Activated CD4-positive, alpha-beta T cell treated with anti-CD3 and anti-CD28 coated beads, Interleukin-2, amount 10 ng/mL, durations not matched to agents 24 days and 14 days (primary cell): ENCODE measurements at places on chromosomes 13 and 19.

- no peak for DNase-seq
These were observed 125.0 kb downstream of the VWA8 start for GRCh38 chr13:41835871-41836270.

DNA sequence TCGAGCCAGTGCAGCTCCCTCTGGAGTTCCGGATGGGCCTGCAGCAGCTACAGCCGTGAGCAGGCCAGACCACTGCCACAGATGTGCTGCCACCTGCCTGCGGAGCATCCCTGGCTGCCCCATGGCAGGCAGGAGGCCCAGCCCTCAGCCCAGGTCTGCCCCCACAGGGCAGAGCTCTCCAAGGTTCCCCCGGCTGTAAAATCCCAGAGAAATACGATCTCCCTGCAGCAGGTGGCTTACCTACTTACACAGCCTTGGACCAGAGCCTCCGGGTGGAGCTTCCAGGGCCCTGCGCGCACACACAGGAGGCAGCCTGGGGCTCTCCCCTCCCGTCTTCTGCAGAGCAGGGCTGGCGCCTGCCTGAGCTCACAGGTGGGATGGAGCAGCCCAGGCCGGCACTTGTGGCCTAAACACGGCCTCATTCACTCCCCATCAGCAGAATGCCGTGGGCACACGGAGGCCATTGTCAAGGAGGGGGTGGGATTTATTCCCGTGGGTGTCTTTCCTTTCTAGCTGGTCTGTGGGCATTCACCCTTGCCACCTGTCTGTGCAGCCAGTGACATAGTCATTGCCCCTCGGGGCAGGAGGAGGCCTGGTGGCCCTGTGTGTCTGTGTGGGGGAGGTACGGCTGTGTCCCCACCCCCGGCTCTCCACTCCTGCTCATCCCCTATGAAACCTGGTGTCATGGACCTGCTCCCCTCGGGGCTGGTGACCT is 118.0 kb downstream of the KDM4B start:
- no peak for DNase-seq

- no peak for DNase-seq
These were observed 23.3 kb downstream of the RBM26 start for GRCh38 chr13:79382545-79383275.

GRCh38 chr13:46386392-46387063 is 524 bp downstream of the RUBCNL start:
- DNase-seq = no peak

DNA sequence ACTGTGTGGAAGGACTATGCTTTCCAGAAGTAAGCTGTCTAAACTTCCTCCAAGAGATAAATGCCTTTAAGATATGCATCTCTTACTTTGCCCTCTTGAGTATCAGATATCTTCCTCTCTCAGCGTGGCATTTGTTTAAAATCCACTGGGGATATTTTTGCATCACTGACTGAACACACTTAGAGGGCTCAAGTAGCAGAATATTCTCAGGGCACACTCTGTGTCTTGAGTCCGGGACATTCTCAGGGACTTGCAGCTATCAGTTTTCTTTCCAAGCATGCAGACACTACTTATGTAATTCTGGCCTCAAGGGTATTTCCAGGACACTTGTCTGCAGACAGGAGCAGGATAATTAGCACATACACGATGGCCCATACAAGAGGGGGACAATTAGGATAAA is 84.7 kb downstream of the ERCC5 start:
- no peak for DNase-seq

- DNase-seq = no peak
These were observed 52.2 kb upstream of the CYP4F8 start for GRCh38 chr19:15562861-15563260.

- DNase-seq = no peak
These were observed 21.0 kb upstream of the NDFIP2 start for GRCh38 chr13:79459906-79460305.

GRCh38 chr13:46523972-46524752 is 28.8 kb upstream of the LRCH1 start:
- DNase-seq = no peak

DNA sequence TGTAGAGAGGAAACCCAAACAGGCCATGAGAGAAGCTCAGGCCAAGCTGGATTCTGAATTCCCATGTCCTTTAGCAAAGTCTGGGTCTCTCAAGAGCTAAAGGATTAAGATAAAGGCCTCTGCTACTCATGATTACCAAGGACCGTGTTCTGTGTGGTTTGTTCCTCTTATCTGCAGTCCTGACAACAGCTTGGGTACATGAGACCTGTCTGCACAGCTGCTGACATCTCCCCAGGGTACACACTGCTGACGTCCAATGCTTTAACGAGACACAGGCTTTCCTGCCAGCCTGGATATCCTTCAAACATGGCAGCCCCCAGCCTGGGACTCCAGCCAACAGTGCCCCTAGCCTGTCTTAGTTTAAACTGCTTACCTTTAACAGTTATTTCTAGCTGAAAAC is 211.0 kb downstream of the SLC7A1 start:
- DNase-seq = no peak

- DNase-seq = no peak
These were observed 58.3 kb downstream of the IRS2 start for GRCh38 chr13:109728061-109728460.

DNA sequence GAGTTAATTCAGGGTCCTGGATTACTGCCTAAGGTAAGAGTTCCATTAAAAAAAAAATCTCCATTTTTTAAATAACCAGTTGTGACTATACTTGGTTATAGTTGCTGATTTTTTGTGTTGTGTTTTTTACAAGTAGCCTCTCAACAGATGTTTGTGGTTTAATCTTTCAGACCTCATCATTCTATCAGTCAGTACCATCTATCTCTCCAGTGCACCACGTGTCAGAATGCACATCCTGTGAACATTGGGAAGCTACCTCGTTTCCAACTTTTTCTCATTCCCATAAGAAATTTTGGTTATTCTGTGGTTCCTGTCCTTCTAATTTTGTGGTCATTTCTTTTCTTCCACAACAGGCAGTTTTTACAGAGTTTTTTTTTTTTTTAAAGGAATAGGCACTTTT is 39.2 kb downstream of the WDFY2 start:
- DNase-seq = no peak

DNA sequence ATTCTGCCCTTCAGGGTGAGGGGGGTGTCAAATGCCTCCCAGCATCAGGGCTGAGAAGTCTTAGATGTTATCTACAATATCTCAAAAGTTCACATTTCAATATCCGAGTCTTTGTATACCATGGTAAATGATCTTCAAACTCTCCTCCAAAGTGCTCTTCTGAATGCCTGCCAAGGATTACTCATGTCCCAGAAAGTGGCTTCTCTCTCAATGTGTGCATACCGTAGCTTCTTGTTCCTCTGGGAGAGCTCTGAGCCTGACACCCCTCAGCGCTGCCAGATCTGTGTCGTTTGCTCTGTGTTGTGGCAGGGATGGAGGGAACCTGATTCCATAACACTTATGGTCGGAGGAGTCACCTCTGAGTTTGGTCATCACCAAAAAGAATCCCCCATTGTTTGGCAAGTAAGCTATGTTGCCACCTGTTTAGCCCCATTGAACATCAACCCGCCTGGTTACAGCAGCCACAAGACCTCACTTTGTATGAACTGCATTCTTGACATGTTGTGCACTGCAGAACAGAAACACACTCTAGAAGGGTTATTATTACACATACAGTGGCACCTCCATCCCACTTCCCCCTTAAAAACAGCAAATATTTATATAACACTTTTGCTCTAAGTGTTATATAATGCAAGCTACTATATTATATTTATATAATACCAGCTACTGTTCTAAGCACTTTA is 163.1 kb upstream of the MIR17HG start:
- DNase-seq = no peak

DNA sequence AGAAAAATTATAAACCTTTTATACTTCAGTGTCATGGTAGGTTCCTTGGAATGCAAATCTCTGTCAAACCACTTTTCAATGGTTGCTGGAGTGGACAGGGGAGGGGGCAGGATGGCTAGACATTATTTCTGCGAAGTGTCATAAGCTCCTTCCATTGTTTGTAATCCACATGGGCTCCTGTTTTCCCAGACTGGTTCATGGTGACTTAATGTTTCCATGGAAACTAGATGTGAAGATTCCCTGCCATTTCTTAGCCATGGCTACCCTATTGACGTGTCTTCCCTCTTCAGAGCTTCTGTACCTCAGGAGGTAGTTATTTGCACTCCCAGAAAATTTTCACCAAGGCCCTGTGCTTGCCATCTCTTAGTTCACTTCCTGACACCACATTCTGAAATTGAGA is 95.3 kb downstream of the UFM1 start:
- no peak for DNase-seq

DNA sequence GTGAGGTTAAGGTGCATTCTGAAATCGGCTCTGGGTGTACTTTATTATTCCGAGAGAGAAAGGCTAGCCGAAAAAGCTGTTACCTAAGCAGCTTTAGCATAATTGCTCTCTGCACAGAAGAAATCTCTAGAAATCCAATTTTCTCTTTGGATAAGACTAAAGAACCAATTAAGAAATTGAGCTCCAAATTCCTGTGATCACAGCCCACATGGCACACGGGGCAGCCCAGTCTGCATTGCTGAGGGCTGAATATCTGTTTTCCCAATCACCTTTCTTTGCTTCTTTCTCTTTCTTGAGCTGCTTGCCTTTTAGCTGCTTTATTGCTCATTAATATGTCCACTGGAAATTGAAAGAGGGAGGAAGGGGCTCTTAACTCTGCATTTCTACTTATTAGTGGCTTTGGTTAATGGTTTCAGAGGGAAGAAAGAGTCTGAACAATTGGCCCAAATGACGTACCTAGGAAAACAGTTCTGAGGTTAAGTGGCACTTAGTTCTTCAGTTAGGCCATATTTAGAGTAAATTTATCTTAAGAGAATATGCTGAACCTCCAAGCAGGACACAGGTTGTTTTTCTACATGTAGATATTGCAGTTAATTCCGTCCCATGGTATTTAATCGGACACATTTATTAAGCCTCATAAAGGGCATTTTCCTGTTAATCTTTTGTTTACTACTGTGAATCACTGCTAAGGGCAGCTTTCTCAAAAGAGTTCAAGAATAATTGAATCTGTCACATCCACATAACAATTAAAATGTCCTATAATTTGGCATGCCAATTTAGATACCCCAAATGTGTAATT is 265.7 kb downstream of the ABCC4 start:
- no peak for DNase-seq

DNA sequence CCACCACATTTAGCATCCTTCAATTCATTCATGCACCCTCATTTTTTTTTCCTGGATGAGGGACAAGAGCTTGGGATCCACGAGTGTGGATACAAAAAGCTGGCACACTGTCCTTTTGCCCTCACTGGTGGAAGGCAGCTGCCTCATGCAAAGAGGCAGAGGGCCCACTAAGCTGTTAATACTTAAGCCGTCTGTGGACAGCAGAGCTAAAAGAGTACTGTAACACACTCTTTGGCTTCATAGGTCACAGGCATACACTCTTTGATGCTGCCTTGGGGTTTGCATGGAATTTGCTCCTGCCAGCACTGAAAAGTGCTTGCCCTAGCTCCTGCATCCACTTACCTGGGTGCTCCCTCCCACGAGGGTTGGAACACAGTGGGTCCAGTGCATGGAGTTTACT is 978.4 kb upstream of the SPRY2 start:
- DNase-seq = no peak

GRCh38 chr13:109780845-109781383 is 5.5 kb downstream of the IRS2 start:
- DNase-seq = peak; percentile 55

DNA sequence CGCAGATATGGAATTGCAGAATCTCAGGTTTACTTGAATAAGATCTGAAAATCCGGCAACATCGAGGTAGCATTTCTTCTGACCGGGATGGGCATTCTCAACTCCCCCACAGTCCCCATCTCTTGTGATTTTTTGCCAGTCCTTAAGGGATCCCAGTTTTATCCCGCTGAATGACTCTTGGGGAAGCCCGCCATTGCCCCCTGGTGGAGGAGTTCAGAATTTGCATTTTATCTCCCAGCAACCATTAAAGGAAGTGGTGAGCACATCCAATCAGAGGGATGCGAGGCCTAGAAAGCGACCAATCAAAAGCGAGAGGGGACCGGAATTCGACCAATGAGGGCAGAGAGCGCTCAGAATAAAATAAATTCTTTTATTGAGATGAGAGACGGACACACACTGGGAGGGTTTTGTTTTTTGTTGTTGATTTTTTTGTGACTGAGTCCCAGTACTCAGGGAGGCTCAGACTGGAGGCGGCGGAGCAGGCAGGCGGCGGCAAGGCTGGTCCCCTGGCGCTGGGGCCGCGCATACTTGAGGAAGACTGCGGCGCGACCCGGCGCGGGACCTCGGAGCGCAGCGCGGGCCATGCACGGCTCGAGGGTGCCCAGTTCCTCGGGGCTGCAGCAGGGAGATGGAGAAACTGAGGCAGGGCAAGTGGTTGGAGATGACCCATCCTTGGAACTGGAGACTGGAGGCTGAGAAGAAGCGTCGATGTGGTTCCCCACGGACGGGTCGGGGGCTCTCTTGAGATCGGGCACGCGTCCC is 3.9 kb upstream of the TTC9B start:
- DNase-seq = peak; percentile 93

GRCh38 chr13:93859716-93860115 is 619.8 kb downstream of the DCT start:
- no peak for DNase-seq

DNA sequence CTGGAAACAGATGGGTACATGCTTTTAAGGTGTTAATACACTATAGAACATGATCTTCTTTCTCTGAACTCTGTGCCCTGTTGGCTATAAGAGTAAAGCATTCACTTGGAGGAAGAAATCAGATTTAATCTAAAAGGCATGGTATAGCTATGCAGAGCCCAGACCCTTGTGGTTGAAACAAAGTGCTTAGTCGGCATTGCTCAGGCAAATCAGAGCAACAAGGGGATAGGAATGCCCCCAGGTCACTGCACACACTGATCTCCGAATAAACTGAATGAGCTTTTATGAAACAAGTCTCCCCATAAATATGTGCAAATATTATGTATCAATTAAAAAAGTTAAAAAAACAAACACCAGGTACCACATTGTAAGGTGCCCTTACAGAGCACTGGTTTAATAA is 52.0 kb upstream of the RGCC start:
- peak; percentile 34 for DNase-seq

GRCh38 chr13:71803066-71803465 is 63.9 kb downstream of the DACH1 start:
- no peak for DNase-seq

GRCh38 chr19:28435551-28436271 is 777.2 kb downstream of the UQCRFS1 start:
- peak; percentile 62 for DNase-seq

DNA sequence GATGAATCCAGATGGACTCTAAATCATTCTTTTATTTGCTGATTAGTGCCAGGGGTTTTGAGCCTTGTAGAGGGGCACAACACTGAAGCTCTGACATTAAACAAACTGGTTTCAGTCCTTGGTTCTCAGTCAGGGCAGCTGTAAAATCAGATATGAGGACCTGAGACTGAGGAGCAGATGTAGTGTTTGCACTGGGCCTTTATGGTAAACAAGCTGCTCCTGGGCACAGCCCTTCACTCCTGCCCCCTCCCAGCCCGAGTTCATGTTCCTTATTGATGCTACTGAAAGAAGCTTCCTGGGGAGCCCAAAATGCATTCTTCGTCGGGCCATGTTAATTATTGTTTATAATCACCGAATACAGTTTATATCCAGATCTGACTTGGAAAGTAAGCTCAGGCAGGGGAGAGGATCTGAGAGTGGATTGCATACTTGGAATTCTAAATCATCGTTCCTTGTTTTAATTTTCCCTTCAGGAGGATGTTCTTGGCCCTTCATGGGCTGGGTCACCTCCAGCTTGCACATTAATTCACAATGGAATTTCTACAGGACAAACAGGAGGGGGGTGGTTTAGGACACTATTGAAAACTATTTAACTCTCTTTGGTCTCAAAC is 213.5 kb downstream of the FGF9 start:
- no peak for DNase-seq
